ENCODE measurements at places on chromosomes 3 and 15.

- no peak for DNase-seq
Measured at GRCh38 chr15:36845270-36845669, 255.1 kb downstream of the MEIS2 start.

GRCh38 chr3:14496351-14496750 is 43.8 kb downstream of the GRIP2 start:
- DNase-seq = no peak

GRCh38 chr3:124676236-124676635 is 54.0 kb upstream of the UMPS start:
- no peak for DNase-seq

- DNase-seq = no peak
Measured at GRCh38 chr3:161177991-161178390, 43.1 kb upstream of the NMD3 start.

- no peak for DNase-seq
Measured at GRCh38 chr3:62238003-62238402, 135.3 kb downstream of the FEZF2 start.

- no peak for DNase-seq
Measured at GRCh38 chr3:38131621-38132369, 5.1 kb downstream of the ACAA1 start.

GRCh38 chr3:125644036-125645005 is 49.0 kb upstream of the OSBPL11 start:
- DNase-seq = no peak

GRCh38 chr15:37764733-37765191 is 169.7 kb upstream of the TMCO5A start:
- DNase-seq = no peak

DNA sequence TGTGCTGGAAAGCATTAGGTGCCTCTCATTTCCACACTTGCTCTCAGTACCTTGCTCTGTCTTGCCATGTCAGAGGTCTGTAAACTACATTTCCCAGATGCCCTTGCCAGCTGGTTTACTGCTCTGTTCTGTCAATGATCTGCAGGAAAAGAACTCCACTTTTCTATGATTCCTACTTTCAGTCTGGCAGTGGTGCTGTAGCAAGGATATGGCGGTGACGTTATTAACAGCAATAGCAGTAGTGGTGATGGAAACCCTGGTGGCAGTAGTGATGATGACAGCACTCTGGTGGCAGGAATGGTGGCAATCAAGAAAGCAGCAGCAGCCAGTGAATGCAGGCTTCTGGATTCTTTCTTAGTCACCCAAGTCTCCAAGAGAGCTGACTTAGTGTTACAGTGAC is 665.2 kb downstream of the DIPK2A start:
- DNase-seq = no peak

DNA sequence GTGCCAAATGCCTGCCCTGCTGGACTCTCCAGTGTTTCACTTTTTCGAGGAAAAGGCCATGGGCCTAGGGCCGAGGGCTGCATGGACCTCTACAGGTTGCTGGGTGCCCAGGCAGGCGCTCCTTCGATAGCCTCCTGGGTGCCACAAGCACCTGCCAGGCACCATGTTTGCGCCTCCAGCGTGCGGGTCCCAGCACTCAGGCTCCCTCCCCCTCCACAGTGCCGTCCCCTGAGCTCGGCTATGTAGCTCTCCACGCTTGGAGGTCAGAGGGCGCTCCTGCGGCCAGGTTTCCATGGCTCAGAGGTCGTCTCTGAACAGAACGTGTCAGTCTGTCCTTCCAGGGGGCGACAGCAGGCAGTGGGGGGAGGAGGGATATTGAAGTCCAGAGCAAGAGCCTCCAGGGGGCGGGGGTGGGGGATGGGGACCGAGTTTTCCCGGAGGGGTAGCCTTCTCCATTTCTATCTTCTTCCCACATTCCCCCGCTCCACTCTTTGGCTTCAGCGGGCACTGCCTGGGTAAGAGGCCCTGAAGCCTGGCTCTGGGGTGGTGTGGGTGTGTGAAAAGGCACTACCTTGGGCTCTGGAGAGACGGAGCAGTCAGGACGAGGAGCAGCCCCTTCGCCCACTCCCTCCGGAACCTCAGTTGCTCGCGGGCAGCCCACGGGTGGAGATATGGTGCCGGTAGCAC is 3.6 kb downstream of the ONECUT1 start:
- DNase-seq = no peak

DNA sequence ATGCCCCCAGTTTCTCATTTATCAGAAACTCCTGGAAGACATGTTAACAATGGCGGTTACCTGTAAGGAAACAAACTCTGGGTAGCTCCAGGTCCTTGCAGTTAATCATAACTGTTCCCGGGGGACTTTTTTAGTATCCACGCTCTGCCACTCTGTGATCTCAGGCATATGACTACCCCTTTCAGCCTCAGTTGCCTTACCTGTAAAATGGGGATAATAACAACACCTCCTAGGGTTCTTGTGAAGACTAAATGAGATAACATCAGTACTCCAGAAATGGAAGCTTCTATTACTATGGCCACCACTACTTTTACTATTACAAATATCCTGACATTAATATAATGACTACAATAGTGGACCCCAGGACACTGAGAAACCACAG is 7.1 kb upstream of the FLNB start:
- DNase-seq = no peak

DNA sequence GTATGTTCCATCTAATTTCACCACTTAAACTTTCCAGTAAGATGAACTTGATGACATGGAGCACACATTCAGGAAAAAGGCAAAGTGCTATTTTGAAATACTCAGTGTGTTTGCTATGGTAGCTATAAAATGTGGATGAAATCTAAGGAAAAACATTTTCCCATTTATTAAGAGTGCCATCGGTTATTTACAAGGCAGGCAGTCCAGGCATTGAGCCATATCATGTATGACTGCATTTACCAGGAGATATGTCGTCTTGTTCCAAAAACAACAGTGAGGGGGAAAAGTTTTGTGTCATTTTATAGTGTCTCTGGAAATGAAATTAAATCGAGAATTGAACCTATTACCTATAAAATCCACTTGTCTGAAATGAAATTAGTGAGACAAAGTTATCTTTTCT is 13.7 kb downstream of the ANXA2 start:
- no peak for DNase-seq

DNA sequence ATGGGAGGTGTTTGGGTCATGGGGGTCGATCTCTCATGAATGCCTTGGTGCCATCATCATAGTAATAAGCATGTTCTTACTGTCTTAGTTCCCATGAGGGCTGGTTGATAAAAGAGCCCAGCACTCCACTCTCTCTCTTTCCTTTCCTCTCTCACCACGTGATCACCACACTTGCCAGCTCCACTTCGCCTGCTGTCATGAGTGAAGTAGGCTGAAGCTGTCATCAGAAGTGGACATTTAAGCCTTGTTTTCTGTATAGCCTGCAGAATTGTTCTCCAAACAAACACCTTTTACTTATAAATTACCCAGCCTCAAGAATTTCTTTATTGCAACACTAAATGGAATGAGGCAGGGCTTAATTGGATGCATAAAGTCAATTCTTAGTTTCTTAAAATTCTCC is 6.1 kb downstream of the OR5H1 start:
- DNase-seq = no peak

- DNase-seq = no peak
Measured at GRCh38 chr3:124939661-124940060, 5.1 kb upstream of the MUC13 start.

DNA sequence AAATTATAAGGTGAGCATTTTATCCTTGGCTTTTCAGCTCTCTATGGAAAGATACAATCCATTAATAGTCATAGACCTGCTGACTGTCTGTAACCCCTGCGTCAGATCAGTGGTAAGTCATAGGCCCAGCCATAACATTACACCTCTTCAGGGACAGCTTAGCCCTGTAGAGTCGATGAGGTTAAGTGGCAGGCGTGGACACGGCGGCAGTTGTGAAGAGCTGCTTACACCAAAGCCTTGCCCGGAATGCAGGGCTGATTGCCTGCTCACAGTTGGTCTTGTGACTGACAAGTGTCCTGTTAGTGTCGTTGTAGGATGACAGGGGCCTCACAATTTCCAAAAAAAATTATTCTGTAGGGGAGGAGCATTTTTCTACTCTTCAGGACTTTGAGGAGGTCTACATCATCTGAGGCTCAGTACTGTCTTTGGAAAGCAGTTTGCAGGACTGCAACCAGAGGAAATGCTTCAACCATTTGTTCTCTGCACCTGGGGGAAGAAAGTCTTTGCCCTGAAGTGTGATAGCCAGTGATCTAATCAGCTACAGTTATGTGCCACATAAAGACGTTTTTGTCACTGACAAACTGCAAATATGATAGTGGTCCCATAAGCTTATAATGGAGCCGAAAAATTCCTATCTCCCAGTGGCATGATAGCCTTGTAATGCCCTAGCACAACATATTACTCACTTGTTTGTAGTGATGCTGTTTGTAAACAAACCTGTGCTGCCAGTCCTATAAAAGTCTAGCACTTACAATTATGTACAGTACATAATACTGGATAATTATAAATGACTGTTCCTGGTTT is 14.9 kb upstream of the SELENOT start:
- DNase-seq = no peak

DNA sequence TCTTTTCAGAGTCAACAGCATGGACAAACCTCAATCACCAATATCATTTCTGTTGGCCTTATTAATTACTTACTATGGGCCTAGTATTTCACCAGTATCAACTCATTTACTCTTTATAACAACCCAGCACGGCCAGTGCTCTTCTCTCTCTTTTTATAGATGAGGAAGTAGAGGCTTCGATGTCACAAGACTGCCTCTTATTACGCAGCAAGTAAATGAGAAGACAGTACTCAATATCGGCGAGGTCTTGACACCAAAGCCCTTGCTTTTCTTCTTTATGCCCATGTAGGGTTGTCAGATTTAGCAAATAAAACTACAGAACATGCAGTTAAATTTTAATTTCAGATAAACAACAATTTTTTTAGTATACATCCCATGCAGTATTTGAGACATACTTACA is 99.0 kb upstream of the KCNMB2 start:
- DNase-seq = no peak

- DNase-seq = no peak
Measured at GRCh38 chr3:187999821-188000220, 154.1 kb upstream of the LPP start.

DNA sequence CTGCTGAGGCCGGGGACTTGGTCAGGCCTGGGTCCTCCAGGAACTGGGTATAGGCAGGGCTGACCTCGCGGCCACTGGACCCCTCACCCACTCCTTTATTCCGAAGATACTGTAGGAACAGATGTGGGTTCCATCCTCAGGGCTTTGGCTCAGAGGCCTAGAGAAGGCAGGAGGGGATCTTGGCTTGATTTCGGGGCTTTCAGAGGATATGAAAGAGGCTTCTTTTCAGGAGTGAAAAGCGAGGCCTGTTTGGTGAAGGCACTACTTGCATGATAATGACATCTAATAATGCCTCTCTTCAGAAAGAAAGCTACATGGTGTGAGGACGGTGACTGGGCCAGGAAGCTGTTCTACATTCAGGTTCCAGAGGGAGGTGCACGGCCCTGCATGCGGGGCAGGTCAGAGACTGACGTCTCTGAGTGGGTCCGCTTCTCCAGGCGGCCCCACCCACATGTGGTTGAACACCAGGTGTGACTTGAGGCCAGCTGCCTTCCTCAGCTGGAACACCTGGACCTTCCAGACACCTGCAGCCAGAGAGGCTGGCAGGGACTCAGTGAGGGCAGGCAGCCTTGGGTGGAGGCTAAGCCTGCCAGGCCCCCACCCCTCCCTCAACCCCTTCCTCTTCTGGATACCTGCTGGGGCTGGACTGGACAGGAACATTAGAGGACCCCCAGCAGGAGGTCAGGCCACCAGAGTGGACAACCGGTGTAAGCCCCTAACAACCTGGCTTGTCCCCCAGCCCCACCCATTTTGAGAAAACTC is 31.1 kb upstream of the HHATL start:
- peak; percentile 7 for DNase-seq

DNA sequence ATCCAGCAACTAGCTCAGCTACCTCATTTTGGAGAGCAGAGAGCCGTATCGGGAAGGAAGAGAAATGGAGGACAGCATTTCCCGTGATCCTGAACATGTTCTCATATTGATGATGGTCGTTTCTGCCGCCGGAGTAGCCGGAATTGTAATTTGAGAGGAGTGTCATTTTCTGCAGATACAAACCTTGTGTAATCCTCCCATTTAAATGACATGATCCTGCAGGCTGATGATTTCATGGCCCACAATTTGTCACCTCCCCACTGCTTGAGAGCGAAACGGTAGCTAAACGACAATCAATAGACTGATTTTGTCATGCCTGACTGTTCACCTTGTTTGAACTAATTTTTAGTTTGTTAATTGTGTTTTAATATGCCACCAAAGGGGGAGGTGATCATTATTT is 126.5 kb upstream of the CNTN6 start:
- no peak for DNase-seq

DNA sequence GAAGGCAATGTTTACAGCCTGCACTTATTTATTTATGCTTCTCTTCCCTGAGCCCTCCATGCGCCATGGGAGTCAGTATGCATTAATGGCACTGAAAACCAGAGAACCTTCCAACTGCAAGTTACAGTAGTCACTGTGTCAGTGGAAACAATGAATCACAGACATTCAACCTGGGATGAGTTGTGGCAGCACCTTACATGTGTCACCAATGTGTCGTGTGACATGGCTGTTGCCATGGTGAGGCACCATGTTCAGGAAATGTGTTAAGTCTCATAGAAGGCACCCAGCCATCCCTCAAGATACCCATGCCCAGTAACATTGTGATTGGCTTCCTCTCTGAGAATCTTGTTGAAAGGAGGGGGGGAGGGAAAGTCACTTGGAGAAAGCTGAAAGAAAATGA is 105.0 kb downstream of the FOXP1 start:
- DNase-seq = peak; percentile 61

- DNase-seq = no peak
Measured at GRCh38 chr3:25582242-25582641, 82.5 kb downstream of the TOP2B start.

- DNase-seq = no peak
Measured at GRCh38 chr3:197216169-197216860, 82.1 kb downstream of the DLG1 start.

DNA sequence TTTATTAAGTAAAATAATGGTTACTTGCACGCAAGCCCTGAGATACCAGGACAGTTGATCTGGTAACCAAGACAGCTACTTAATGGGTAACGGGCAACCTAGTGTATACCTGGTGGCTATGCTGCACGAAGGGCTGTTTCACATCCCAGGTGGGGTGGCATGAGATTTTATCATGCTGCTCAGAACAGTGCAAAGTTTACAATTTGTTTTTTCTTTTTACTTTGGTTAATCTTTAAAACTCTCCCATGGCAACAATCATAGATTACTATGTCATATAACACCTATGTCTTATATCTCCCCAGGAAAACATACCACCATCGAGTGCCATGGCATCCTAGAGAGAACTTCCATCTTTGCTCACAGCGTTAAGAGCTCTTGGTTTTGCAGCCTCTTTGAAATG is 32.2 kb upstream of the SLC28A1 start:
- DNase-seq = no peak

GRCh38 chr15:68150187-68150586 is 54.9 kb downstream of the CALML4 start:
- no peak for DNase-seq
